ENCODE measurements at places on chromosomes 7 and 10.

- DNase-seq: no peak
Measured at GRCh38 chr7:137970253-137970975, 31.5 kb downstream of the CREB3L2 start.

DNA sequence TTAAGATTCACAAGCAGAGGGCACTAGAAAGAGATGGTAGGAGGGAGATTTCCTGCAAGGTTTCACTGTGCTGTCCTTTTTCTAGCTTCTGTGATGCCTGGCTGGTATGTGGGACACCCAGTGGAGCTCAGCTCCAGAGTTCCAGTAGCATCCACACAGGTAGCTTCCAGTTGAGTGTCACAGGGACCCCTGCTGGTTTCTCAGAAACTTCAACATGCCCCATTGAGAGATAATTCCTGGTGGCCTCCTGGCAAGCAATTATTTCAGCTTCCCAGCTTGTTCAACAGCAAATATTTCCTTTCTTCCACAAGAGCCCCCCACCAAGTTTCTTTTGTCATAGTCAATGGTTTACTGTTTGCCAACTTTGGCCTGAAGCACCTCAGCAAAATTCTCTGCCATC lies 858.7 kb downstream of the REEP3 start:
- no peak for DNase-seq

GRCh38 chr7:13745530-13745929 lies 243.9 kb downstream of the ETV1 start:
- DNase-seq: no peak

DNA sequence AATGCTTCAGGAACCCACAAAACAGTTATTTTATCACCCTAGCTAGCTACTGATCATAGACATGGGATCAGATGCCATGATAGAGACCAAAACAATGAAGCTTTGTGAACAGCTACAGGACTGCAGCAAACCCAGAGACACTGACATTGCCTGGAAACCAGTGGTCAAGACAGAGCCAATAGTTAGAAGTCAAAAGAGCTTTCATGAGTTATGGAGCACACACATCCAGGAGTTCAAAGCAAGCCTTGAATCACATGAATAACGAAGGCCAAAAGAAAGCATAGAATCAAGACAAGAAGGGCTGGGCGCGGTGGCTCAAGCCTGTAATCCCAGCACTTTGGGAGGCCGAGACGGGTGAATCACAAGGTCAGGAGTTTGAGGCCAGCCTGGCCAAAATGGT lies 34.5 kb upstream of the GSAP start:
- no peak for DNase-seq

- peak; percentile 19 for DNase-seq
Measured at GRCh38 chr10:87635498-87636312, 24.0 kb upstream of the PAPSS2 start.
